ENCODE measurements at places on chromosomes 1 and 21.

DNA sequence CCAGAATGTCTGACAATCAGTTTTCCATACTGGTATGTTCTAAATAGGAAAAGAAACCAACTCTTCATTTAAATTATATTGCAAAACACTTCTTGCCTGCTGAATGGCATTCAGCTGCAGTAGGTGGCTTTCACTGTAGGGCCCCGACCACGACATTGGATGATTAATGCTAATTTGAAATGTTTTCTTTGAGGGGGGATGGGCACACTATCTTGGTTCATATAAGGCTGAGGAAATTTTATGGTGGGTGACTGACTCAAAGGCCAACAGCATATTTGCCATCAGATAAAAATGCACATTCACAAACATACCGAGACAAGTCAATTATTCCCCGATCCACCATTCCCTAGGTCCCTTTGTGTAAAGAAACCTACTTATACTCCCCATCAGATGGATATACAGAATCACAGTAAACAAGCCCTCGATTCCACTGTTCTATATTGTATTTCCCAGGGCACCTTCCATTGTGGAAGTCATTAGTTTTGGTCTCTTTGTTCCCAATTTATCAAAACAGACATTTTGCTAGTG, 464.2 kb upstream of the DAB1 start:
- no peak for DNase-seq

DNA sequence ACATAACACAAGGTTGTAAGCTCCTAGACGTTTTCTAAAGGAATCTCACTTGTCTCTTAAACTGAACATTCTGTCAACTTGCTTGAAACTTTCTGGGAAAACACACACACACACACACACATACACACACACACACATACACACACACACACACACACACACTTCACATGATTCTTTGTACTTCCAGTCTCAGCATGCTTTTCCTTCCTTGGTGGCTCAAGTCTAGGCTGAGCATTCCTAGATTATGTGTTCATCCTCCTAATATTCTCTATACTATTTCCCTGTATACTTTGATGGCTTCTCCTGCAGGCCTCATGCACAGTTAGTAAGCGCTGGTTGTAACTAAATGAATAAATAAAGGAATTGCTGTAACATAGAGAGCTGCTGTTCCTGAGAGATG, 372.1 kb downstream of the PTPRC start:
- DNase-seq = no peak

DNA sequence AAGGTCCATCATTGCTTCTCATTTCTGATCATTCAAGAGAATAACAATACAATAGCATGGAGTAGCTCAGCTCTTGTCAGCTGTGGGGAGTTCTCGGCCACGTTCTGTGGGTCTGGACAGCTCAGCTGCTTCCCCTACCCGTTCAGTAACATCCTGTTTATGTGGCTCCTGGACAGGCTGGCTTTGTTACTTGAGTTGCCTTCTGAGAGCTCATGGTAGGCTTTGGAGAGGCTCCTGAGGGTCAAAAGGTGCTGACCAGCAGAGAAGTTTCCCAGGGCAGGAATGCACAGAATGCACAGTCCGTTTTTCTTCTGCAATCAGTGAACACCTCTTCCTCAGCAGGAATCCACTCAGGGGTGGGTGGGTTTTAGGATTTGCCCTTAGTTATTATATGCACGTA, 36.0 kb downstream of the KAZN start:
- no peak for DNase-seq

DNA sequence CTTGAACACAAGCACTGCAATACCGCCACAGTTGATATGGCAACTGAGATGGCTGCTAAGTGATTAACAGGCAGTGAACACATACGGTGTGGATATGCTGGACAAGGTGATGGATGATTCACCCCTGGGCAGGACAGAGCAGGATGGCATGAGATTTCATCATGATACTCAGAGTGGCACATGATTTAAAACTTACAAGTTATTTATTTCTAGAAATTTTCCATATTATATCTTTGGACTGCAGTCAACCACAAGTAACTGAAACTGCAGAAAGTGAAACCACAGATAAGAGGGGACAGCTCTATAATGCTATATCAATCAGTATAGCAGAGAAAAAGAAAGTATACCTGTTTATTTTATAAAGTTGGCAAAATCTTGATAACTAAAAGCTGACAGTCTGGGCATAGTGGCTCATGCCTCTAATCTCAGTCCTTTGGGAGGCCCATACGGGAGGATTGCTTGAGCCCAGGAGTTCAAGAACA, 47.9 kb downstream of the PHACTR4 start:
- no peak for DNase-seq

DNA sequence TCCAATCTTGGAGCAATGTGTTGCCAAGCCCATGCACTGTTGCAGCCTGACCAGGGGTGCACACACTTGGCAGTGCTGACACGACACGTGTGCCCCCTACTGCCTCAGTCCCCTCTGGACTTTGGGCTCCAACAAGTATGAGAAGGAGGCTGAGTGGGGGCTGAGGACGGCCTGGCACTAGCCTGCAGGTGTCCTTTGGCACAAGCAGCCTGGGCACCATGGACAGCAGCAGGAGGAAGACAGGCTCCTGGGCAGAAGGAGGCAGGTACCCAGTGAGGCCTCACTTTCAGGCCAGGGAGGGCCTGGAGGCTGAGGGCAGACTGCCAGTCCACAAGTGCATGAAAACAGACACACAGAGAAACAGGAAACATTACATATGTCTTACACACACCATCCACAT, 1702.9 kb upstream of the B3GALT2 start:
- no peak for DNase-seq

DNA sequence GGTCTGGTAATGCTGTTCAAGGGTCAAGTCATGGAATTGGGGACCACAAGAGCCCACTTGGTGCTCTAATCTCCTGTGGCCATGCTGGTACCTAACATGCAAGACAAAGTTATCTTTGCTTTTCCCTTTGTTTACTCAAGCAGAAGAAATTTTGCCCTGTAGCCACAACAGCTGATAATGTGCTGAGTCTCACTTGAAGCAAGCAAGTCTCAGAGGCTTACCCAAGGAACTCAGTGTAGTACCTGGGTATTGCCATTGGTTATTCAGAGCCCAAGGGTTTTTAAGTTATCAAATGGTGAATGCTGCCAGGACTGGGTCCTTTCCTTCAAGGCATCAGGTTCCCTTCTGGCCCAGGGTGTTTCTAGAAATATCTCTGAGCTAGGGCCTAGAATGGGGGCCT, 198.9 kb upstream of the RNPC3 start:
- no peak for DNase-seq

DNA sequence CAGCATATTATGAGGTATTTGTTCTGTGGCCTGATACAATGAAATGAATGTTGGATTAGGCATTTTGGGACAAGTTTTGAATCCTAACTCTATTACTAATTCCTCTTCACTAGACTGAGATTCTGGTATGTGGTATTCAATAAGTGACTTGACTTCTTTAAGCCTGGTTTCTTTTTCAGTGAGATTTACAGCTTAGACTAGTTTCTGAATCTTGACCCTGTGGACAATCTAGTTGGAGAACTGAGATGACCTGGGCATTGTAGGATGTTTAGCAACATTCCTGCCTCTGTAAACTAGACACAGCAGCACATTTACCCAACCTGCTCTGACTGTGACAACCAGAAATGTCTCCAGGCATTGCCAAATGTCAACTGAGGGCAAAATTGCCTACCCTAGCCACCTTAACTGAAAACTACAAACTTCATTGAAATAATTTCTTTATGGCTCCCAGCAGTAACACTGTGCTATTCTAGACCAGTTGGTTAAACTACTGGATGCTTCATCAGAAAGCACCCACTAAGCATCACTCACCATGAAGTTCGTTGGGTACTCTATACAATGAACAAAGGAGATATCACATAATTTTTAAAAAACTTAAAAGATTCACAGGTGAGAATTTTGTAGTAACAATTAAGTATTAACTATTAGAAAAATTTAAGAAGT, 16.8 kb downstream of the PTPRC start:
- no peak for DNase-seq

- no peak for DNase-seq
Measured at GRCh38 chr21:14569868-14570267, 23.8 kb upstream of the SAMSN1 start.
